Activated CD4-positive, alpha-beta T cell treated with anti-CD3 and anti-CD28 coated beads, Interleukin-2, amount 10 ng/mL, durations not matched to agents 7 days and 5 days (primary cell): ENCODE measurements at places on chromosomes 6 and 20. TPM values are rescaled to one million over a fixed set of nuclear protein-coding genes. Genes with fewer than 3 reads are reported as not detected.

- no peak overlapping the region for H3K4me3 ChIP-seq
- no peak for DNase-seq
- H3K4me1 ChIP-seq = no peaks in the 10 kb centered on the region
- no peak overlapping the region for H3K27ac ChIP-seq
- H3K36me3 ChIP-seq = no peaks in the 10 kb centered on the region
- peaks cover 32% of the 10 kb centered on the region for H3K27me3 ChIP-seq
Observed at GRCh38 chr6:153031335-153031955, 28.9 kb upstream of the MTRF1L start.

DNA sequence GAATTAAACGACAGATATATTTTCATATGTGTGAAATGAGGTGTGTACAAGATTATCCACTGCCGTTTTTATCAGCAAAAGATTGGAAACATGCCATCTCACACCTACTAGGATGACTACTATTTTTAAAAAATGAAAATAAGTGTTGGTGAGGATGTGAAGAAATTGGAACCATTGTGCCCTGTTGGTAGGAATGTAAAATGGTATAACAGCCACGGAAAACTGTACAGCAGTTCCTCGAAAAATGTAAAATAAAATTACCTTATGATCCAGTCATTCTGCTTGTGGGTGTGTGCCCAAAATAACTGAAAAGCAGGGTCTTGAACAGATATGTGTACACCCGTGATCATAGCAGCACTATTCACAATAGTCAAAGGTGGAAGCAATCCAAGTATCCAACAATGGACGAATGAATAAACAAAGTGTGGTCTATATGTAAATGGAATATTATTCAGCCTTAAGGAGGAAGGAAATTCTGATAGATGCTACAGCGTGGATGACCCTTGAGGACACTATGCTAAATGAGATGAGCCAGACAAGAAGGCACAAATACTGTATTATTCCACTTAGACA, 27.0 kb upstream of the CCN5 start:
- no peak overlapping the region for H3K27ac ChIP-seq
- DNase-seq = no peak
- peaks cover 19% of the 10 kb centered on the region for H3K4me1 ChIP-seq
- H3K27me3 ChIP-seq = no peaks in the 10 kb centered on the region

The SNAP91 gene
- total RNA-seq = not detected

- DNase-seq = no peak
- no peaks in the 10 kb centered on the region for H3K4me1 ChIP-seq
- no peaks in the 10 kb centered on the region for H3K36me3 ChIP-seq
Observed at GRCh38 chr6:107509506-107509905, 19.6 kb downstream of the SOBP start.

DNA sequence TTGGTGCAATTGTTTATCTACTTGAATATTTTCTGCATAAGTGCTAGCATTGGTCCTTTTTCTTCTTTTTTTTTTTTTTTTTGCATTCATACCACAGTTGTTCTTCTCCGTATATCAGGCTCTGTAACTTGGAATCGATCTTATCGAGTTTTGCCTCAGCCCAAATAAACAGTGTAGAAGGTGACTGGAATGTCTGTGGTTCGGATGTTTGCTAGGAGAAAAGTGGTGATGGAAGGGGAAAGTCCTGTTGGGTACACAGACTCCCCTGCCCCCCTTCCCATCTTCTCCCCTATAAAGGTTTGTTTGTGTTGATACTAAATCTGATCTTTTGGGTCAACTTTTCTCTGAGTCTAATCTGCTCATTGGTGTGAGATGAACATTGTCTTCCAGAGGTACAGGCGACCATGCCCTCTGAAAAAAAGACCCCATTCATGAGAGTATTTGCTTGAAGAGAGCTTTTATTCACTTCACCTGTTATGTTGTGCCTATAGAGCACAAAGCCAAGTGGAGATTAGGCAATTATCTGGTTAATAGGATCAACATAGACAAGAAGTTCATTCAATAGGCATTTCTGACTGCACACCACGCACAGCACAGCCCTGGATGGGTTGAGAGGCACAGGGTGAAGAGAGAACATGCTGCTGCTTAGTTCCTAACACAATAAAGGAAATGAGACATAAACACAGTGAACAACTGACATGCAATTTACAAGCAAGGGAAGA, 620.0 kb downstream of the PKHD1 start:
- DNase-seq = no peak
- H3K4me1 ChIP-seq = no peaks in the 10 kb centered on the region
- no peaks in the 10 kb centered on the region for H3K27me3 ChIP-seq
- no peak overlapping the region for H3K4me3 ChIP-seq

The TMEM170B gene
- total RNA-seq = 0.82 TPM

- peaks cover 50% of the 10 kb centered on the region for H3K27me3 ChIP-seq
- peak; percentile 55 for DNase-seq
- peak within 1 kb of the TSS; percentile 37 for H3K4me3 ChIP-seq
- H3K27ac ChIP-seq = no peak within 1 kb of the TSS
Observed at GRCh38 chr6:24357336-24358218, at the start of gene DCDC2. Gene DCDC2, minus strand, starts transcription at chr6:24358059. Its CDS starts 309 bp downstream, at chr6:24357750.

- H3K4me1 ChIP-seq = no peaks in the 10 kb centered on the region
- DNase-seq = no peak
- no peak overlapping the region for H3K27ac ChIP-seq
Observed at GRCh38 chr6:155273431-155273830, 9.6 kb downstream of the CLDN20 start.

DNA sequence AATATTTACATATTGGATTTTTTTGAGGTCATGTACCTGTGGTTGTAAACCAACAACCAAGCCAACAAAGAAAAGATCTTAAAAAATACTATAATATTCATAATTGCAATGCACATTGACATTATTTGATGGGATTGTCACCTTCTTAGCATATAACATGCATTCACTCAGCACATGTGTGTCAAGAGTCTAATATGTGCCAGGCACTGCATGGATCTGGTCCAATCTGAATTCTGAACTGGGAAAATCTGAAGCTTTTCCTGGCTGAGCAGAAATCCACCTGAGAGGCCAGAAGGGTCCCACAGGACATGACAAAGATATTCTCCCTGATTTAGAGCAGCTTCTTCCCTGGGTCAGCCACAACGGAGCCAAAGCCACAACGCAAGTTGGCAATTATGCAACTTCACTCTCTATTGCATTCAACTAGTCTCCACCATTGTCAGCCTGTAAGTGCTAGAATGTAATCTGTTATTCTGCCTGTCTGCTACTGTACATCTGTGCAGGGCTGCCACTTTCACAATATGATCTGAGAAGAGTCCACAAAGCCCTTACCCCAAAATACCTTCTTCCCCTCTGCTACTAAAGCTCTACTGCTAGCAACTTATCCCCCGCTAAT, 17.0 kb upstream of the DDO start:
- H3K4me1 ChIP-seq = no peaks in the 10 kb centered on the region
- DNase-seq = no peak
- H3K4me3 ChIP-seq = no peak overlapping the region
- no peaks in the 10 kb centered on the region for H3K36me3 ChIP-seq
- H3K27ac ChIP-seq = no peak overlapping the region

- no peak overlapping the region for H3K4me3 ChIP-seq
- H3K4me1 ChIP-seq = peaks cover 8% of the 10 kb centered on the region
- H3K36me3 ChIP-seq = peaks cover 67% of the 10 kb centered on the region
- peak; percentile 56 for DNase-seq
Observed at GRCh38 chr20:47220161-47220582, 136.3 kb downstream of the ZMYND8 start.

- no peak overlapping the region for H3K4me3 ChIP-seq
- no peak overlapping the region for H3K27ac ChIP-seq
- peaks cover 2% of the 10 kb centered on the region for H3K4me1 ChIP-seq
- no peaks in the 10 kb centered on the region for H3K36me3 ChIP-seq
Observed at GRCh38 chr6:151747896-151748295, 59.6 kb upstream of the ESR1 start.

The CLVS2 gene
- not detected for total RNA-seq

GRCh38 chr6:33987531-33988021, 158.3 kb downstream of the GRM4 start:
- H3K27me3 ChIP-seq = peaks cover 3% of the 10 kb centered on the region
- H3K27ac ChIP-seq = no peak overlapping the region
- peaks cover 4% of the 10 kb centered on the region for H3K4me1 ChIP-seq
- no peak overlapping the region for H3K4me3 ChIP-seq
- no peaks in the 10 kb centered on the region for H3K36me3 ChIP-seq

The SLC17A2 gene
- total RNA-seq = not detected

- no peak for DNase-seq
- H3K4me3 ChIP-seq = no peak overlapping the region
- no peaks in the 10 kb centered on the region for H3K27me3 ChIP-seq
- peaks cover 10% of the 10 kb centered on the region for H3K4me1 ChIP-seq
- no peak overlapping the region for H3K27ac ChIP-seq
Observed at GRCh38 chr20:5822569-5822968, 72.4 kb downstream of the SHLD1 start.

- H3K27me3 ChIP-seq = no peaks in the 10 kb centered on the region
- no peaks in the 10 kb centered on the region for H3K36me3 ChIP-seq
- H3K4me1 ChIP-seq = no peaks in the 10 kb centered on the region
- H3K27ac ChIP-seq = no peak overlapping the region
- no peak for DNase-seq
- no peak overlapping the region for H3K4me3 ChIP-seq
Observed at GRCh38 chr20:9637889-9638288, 123.5 kb downstream of the LAMP5 start.

The DDO gene
- not detected for total RNA-seq

The UBD gene
- total RNA-seq = 0.42 TPM

DNA sequence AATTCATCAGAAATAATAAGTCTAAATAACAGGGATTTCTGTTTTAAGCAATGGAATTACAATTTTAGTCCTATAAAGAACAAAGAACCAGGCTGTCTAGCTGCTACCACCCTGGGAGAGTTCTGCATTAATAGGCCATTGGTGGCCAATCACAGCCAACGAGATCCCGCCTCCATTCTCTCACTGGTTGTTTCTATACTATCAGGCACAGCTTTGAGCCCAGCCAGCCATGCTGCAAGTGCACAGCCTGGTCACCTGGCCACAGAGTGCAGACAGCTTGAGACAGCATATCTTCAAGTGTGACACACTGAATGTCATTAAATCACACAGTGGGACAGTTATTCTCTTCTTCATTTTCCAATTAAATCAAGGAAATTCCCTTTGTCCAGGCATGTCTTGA, 16.1 kb upstream of the RAB22A start:
- no peak overlapping the region for H3K27ac ChIP-seq
- peaks cover 10% of the 10 kb centered on the region for H3K4me1 ChIP-seq
- no peak overlapping the region for H3K4me3 ChIP-seq
- H3K36me3 ChIP-seq = peaks cover 6% of the 10 kb centered on the region
- no peaks in the 10 kb centered on the region for H3K27me3 ChIP-seq
- DNase-seq = no peak

DNA sequence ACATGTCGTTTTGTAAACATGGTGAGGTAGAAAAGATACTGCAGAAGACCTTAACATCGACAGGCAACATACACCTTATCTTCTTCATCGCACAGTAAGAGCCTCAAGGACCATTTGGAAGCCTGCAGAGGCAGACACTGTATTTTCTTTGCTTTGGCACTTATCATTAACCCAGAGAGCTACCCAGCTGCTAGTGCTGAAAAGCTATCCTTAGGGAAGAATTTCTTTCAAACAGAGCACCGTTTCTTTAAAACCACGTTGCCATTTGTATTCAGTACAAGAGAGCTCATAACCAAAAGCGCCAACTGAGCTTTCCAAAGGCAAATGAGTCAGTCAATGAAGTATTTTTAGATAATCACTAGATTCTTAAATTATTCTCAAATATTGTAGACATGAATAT, 306.6 kb downstream of the EPM2A start:
- DNase-seq = no peak
- no peak overlapping the region for H3K27ac ChIP-seq
- H3K4me1 ChIP-seq = no peaks in the 10 kb centered on the region
- no peaks in the 10 kb centered on the region for H3K36me3 ChIP-seq
- H3K27me3 ChIP-seq = no peaks in the 10 kb centered on the region
- H3K4me3 ChIP-seq = no peak overlapping the region

DNA sequence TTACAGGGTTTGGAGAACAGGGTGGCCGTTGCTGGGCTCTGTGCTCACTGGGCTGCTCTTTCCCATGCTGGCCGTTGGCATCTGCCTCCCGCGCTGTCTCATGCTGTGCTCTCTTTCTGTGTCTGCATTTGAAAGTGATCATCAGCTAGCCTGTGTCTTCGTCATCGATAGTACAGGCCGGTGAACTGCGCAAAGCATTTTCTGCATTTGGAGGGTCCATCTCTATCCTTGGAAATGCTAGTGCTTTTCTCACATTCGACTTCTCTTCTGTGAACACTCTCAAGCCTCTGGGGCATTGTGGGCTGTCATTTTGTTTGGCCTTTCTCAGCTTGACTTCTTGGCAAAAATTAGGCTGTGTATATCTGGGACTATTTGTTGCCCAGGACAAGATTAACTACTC, 6.8 kb upstream of the SNHG17 start:
- peaks cover 10% of the 10 kb centered on the region for H3K4me1 ChIP-seq
- peaks cover 13% of the 10 kb centered on the region for H3K27me3 ChIP-seq
- no peak overlapping the region for H3K4me3 ChIP-seq
- no peak overlapping the region for H3K27ac ChIP-seq
- H3K36me3 ChIP-seq = no peaks in the 10 kb centered on the region
